HuH-7 (cell line): ENCODE measurements at places on chromosomes 13 and 19.

GRCh38 chr19:17543986-17544385, 11.5 kb upstream of the COLGALT1 start:
- no peak for DNase-seq

GRCh38 chr13:50149932-50150331, 134.7 kb downstream of the KCNRG start:
- no peak for DNase-seq

DNA sequence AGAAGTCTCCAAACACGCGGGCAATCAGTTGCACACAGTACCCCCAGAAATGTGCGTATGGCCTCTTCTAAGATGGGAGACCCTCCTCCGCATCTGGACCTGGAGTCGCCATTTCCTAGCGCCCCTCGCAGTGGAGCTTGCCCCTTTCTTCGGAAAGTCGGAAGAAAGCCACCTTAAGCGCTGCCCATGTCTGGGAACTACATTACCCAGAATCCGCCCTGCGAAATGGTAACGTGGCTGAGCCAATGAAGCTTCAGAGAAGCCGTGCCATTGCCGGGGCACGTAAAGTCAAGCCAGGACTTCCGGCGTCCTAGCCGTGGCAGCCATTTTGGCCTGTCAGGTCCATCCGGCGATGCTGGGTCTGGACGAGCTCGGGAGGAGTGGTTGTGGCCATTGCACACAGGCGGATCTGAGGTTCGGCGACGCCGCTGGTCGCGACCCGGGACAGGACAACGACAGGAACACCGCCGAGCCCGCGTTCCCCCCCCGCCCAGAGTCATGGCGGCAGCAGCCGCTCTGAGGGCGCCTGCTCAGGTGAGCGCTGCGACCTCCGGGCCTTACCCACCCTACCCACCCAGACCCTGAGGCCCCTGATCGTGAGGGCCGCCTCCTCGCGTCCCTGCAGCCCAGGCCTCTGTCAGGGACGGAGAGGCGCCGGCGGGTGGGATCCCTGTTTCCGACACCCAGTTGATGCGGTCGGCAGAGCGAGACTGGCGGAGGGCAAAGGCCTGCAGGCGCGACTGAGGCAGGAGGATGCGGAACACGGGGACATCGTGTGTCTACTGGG, at the start of gene ZNF586:
ZNF586 (plus strand) TSS at position 332 of the 787 bp plus-strand sequence; CDS start at position 499, 167 bp downstream.
- peak; percentile 97 for DNase-seq

- no peak for DNase-seq
Measured at GRCh38 chr19:18098891-18099622, 1.5 kb downstream of the MAST3 start.

GRCh38 chr13:48925001-48925400, 50.7 kb upstream of the FNDC3A start:
- no peak for DNase-seq

DNA sequence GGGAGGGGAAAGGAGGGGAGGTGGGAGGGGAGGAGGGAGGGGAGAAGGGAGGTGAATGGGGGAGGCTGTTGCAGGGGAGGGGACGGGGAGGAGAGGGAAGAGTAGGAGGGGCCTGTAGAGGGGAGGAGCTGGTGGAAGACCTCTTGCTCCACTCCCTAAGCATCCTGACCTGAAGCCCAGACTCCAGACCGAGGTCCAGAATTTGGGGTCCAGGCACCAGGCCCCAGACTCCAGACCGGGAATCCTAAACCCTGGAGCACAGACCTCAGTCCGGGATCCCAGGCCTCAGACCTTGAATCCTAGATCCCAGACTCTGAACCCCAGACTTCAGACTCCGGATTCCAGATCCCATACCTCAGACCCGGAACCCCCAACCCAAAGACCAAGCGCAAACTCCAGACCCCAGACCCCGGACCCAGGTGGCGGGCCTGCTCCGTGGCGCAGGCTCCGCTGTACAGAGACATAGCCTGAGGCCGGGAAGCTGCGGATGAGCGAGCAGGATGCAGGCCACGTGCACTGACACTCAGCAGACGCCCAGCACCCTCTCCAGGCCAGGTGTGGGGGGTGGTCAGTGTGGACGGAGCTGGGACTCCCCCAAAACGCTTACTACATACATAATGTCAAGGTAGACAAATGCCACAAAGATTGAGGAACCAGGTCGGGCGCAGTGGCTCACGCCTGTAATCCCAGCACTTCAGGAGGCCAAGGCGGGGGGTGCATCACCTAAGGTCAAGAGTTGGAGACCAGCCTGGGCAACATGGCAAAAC, 710 bp upstream of the BTBD2 start:
- DNase-seq = peak; percentile 73

GRCh38 chr13:67509018-67509417, 278.9 kb upstream of the PCDH9 start:
- no peak for DNase-seq

- no peak for DNase-seq
Measured at GRCh38 chr13:36885901-36886300, 34.1 kb downstream of the SMAD9 start.

DNA sequence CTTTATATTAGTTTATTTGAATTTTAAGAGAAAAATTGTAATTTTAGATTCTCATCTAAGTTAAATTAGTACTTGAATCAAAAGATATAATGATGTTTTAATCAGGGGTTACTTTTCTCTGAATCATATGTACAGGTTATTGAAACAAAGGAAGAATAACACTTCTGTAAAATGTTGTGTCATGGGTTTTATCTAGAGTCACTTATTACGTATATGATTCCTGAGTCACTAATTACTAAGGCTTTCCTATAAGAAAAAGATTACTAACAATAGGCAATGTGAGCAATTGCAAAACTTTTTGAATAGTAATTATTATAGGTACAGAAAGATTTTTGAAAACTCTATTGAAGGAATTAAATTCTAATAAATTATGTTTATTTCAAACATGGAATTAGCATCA, 99.2 kb upstream of the KLF5 start:
- DNase-seq = no peak

GRCh38 chr13:102772042-102772425, 1.6 kb downstream of the TEX30 start:
- DNase-seq = no peak
